ENCODE measurements at places on chromosomes 4 and X.

- DNase-seq: no peak
Observed at GRCh38 chr4:169615467-169616106, 3.2 kb upstream of the NEK1 start.

DNA sequence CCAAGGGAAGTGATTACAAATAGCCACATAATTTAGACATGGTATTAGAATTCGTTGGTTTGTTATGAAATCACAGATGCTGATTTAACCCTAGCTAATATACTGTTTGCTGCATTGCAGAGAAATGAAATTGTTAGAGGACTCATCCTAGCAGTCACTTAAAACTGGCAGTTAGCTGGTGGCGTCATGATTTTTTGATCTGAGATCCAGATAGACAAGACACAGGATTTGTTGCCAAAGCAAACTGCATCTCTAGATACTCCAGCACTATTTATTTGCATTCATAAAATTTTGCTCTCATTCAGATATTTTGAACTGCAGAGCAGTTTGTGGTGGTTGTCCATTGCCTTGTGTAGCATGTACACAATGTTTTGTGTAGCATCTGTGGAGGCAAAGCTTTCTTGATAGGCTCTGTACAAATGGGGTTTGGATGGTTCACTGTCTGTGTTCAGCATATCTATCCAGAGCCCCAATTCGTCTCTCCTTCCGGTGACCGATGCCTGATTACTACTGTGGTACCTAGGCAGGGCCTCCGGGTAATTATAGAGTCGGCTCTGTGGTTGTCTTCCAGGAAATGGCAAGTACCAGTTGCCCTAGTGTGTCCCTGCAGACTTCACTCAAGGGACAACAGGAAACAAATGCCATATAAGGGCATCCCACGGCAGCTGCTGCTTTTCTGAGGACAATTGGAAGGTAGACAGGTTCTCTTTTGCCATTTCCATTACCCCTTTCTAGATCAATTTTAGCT is 30.1 kb upstream of the SPARCL1 start:
- DNase-seq: peak; percentile 75

GRCh38 chr4:72352711-72353110 is 216.3 kb downstream of the ADAMTS3 start:
- DNase-seq: no peak

GRCh38 chrX:103175944-103176753 is 38.8 kb upstream of the BEX4 start:
- DNase-seq: peak; percentile 18
